GM23248 (cell line): ENCODE measurements at places on chromosomes 4 and X. TPM values are rescaled to one million over a fixed set of nuclear protein-coding genes. Genes with fewer than 3 reads are reported as not detected.

SLC6A14 gene
- total RNA-seq, result not detected in 2 replicates

CXCL9 gene
- not detected in 2 replicates for total RNA-seq

HSFX4 gene
- not detected in 2 replicates for total RNA-seq

GAGE13 gene
- total RNA-seq, result not detected in 2 replicates

TASL gene
- total RNA-seq, result not detected in 2 replicates

TRIM75 gene
- not detected in 2 replicates for total RNA-seq

NLGN3 gene
- total RNA-seq, result 0.11 and 0.63 TPM in 2 replicates

SMIM31 gene
- total RNA-seq, result not detected in 2 replicates

GRCh38 chr4:155891058-155891457 lies 12.4 kb upstream of the TDO2 start:
- peak; percentile 10 for DNase-seq

DNA sequence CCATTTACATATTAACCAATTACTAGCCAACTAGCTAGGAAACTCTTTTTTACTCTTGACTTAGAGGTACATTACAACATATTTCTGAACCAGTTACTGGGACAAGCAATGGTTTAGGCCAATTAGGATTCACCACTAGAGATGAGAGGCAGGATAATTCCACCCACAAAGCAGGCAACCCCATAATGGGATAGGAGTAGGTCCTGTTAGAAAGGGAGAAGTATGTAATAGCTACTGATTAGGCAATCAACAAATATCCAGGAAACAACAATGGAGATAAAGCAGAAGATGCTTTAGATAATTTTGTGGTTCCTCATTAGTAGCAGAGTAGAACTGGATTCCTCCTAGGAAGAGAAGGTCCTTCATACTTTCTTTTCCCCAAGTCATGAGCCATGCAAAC lies 173.8 kb upstream of the GLRA2 start:
- DNase-seq, result no peak

GRCh38 chrX:69163936-69164741 lies 1.1 kb downstream of the PJA1 start:
- DNase-seq, result peak; percentile 29

DNA sequence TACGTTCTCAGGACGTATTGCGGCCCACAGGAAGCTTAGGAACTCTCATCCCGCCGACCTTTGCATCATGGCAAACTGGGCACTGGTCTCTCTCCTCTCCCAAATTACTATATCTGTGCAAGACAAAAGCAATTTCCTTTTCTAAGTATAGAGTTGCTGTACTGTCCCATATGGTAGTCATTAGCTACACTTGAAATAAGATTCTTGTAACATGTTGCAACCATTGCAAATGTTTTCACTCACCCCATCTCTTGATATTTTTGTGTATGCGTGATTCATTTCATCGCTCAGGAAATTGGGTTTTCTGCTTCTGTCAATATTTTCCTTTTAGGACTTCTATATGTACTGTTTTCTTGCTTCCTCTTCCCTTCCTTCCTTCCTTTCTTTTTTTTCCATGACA lies 15.7 kb downstream of the ARMCX6 start:
- DNase-seq, result peak; percentile 73

GRCh38 chr4:24794916-24795665 lies at the start of gene SOD3:
TSS of gene SOD3 (plus strand) at chr4:24795573. CDS start at chr4:24799522, 3,949 bp downstream.
- DNase-seq, result peak; percentile 92

DNA sequence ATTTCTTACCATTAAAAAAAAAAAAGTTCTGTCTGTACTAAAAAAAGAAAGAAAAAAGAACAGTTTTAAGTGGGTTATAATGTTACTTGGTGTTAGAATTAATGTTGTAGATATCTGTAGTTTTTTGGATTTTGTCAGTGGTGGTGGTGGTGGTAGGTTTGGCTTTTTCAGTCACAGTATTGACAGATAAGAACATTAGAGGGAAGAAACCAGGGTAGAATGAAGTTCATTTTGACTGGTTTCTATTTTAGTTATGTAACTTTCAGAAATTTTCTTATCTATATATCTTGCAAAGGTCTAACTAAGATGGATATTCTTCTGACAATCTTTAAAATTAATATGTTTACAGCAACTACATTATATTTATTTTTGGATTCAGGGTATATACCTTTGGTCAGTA lies 105.4 kb downstream of the FBXW7 start:
- DNase-seq, result no peak

DNA sequence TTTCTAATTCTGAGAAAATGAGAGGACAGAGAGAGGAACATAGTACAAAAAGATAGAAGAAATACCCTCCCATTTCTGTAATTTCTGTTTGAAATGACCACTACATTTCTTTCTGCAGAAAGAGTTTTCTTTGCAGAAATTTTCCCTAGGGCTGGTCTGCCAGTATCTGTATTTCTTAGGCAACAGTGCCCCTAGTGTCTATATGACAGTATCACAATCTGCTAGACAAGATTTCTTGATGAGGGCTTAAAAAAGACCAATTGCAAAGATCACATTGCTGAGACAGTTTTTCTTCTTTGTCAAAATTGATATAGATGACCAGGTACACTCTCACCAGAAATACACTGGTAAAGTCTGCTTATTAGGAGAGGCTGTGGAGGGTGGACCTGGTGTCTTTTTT lies 81.0 kb upstream of the ZDHHC15 start:
- peak; percentile 40 for DNase-seq

GRCh38 chr4:26321373-26322221 lies 783 bp downstream of the RBPJ start:
- DNase-seq, result peak; percentile 66

DNA sequence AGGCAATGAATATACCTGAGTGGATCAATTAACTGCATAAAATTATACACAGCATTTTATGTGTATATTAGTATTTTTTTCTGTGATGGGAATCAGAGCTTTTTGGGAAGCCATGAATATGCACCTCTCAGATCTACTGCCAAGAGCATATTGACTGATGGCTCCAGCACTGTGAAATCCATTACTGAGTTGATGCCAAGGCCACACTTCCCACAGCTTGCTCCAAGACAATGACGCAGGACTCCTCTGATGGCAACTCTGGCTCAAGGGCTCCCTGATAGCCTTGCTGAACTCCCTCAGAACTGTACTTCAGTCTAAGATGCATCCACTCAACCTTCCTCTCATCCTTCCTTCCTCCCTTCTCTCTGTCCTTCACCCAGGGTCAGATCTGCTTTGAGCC lies 82.7 kb downstream of the OTC start:
- DNase-seq, result no peak

GRCh38 chrX:3440981-3441380 lies 94.5 kb upstream of the MXRA5 start:
- DNase-seq, result no peak

GRCh38 chr4:27368781-27369180 lies 508.1 kb downstream of the STIM2 start:
- no peak for DNase-seq

GRCh38 chr4:17276776-17277175 lies 235.1 kb downstream of the QDPR start:
- peak; percentile 59 for DNase-seq

- no peak for DNase-seq
Measured at GRCh38 chr4:89294573-89295269, 12.9 kb downstream of the GPRIN3 start.

- peak; percentile 15 for DNase-seq
Measured at GRCh38 chr4:174580597-174580996, 58.3 kb upstream of the HPGD start.

DNA sequence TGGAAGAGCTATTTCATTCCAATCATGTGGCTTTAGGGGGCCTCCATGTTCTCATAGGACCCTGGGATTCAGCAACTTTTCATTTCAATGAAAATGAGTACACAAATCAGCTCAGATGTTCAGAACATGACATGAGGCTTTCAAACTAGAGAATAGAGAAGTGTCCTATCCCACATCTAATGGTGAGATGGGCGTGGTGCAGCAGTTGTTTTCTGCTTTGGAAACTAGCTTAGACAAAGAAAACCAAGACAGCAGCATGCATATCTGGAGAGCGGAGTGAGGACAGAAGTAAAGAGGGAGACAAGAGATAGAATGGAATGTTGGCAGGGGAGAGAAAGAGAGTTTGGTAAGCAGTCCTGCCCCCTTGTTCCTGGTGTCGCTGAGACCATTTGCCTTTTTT lies 1009.1 kb upstream of the IGFBP7 start:
- no peak for DNase-seq

GRCh38 chr4:71498002-71498401 lies 159.2 kb downstream of the SLC4A4 start:
- DNase-seq, result peak; percentile 8
